Gastrocnemius medialis (tissue), 4 donors: ENCODE measurements at places on chromosomes 5 and 9.

- no peak for DNase-seq
These were observed 577.9 kb upstream of the PTPRD start for GRCh38 chr9:11190719-11191118.

GRCh38 chr9:121122246-121123032 is 47.7 kb downstream of the CNTRL start:
- no peak for DNase-seq

DNA sequence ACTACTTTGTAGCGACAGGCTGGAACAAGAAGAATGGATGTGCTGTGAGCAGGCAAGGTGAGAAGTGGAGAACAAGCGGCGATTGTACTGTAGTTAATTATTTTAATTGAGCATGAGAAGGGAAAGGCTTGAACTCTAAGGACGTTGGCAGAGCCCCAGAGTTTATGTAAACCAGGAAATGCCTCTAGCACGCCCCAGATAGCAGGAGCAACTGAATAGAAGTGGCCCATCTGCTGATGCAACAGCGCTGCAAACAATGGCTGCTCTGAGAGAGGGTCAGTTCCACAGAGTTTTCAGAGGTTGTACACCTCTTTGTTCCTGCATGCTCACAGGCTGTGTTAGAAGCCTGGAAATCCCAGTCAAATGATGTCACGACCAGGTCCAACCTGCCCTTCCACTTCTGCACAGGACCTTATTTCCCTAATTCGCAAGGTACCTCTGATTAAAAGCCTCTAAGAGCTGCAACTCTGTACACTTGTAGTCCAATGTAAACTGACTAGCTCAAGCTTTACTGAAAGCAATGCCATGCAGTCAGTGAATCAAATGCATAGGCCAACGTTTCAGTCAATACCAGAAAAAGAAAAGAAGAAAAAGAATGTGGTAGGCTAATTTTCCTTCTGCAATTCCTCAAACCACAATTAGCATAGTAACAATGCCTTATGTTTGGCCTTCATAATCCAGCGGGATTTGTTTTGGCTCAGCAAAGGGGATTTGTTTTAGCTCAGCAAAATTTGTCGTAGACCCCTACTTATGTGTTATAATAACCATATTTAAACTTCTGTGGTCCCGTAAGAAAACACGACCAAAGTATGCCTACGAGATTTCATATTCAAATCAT is 119.6 kb upstream of the RETREG1 start:
- no peak for DNase-seq

- DNase-seq = no peak
These were observed 10.5 kb downstream of the NR2F1-AS1 start for GRCh38 chr5:93570294-93571113.

DNA sequence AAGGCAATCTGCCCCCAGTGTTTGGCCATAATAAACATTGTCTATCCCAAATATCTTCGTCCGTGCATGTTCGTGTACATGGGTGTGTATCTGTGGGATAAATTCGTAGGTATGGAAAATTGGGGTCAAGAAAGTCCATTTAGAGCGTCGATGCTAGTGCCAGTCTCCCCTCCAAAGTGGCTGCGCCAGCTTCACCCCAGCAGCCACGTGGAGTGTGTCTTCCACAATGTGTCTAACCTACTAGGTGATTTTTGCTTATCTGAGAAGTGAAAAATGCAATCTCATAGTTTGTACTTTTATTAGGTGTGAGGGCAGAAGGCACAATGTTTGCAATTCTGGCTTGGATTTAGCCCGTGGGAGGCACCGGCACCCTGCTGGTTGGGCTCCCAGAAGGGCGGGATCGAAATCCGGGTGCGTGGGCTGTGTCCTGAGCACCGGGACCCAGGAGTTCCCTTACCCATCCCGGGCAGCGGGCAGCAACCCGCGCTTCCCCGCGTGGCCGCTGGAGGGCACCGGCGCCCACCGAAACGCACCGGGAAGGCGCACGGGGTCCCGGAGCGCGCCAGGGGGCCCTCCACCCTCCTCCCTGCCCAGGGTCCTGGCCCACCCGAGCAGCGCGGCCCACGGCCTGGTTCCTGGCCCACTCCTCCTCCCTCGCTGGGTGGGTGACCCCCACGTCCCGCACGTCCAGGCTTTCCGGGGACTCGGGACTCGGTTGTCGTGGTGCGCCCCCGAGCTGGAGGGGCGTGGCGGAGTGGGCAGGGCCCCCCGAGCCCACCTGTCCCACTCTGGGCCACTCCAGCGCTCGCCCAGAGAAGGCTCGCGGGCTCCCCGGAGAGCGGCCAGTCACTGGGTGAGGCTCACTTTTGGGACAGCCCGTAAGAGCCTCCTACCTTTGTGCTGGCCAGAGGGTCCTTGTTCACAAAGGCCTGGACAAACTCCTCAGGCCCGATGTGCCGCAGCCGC is 55.4 kb upstream of the RNF130 start:
- DNase-seq = no peak

DNA sequence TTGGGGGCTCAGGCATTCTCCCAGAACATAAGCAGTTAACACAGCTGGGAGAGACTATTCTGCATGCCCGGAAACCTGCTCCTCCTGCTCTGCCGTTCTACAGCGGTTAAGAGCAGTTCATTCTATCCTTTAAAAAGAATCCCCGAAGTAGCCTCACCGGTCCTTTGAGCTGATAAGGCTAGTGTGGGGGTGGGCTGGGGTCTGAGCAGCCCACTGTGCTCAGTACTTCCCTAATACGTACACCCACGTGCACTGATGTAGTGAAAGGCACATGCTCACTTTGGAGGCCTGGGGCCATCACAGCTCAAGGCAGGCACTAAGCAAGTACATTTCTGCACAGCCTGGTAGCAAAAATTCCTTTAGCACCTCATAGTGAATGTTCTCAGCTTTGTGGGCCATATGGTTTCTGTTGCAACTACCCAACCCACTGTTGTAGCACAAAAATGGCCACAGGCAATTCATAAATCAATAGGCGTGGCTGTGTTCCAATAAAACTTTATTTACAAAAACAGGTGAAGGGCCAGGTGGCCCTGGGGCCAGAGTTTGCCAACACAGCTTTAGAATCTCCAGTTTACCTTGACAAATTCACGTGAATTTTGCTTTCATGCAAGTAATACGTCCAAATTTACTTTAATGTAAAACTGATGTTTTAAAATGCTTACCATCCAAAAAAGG is 136.4 kb downstream of the ZNF354C start:
- DNase-seq = no peak

DNA sequence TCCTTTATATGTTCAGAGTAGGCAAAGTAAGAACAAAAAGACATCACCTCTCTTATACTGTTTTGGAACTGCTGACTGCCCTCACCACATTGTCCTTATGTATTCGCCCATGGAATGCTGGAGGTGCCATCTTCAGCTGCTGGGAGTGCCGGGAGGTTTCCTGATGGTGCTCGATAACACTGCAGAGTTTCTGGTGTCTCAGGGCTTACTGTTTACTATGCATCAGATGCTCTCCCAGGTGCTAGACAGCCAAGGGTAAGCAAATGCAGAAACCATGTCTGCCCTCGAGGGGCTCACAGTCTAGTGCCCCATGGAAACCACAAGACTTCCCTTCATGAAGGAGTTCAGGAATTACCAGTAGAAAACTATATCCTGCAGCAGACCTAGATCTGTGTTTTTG is 70.1 kb upstream of the SMIM23 start:
- no peak for DNase-seq

GRCh38 chr5:15741591-15741990 is 241.6 kb downstream of the FBXL7 start:
- no peak for DNase-seq

GRCh38 chr9:136721339-136722092 is 9.1 kb downstream of the DIPK1B start:
- DNase-seq = no peak

GRCh38 chr9:14531341-14532269 is 161.6 kb downstream of the ZDHHC21 start:
- DNase-seq = no peak

DNA sequence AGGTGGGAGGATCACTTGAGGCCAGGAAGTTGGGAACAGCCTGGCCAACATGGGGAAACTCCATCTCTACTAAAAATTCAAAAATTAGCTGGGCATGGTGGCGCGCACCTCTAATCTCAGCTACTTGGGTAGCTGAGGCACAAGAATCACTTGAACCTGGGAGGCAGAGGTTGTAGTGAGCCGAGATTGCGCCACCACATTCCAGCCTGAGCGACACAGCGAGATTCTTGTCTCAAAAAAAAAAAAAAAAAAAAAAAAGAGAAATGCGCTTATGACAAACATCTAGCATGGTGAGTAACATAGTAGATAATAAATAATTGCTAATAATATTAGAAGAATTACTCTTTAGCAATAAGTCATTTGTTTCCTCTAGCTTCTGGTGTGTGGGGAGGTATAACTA is 25.9 kb downstream of the RUSC2 start:
- no peak for DNase-seq

- DNase-seq = no peak
These were observed 104.6 kb upstream of the IL6ST start for GRCh38 chr5:56099346-56099745.

- DNase-seq = no peak
These were observed 9.2 kb downstream of the POC5 start for GRCh38 chr5:75707911-75708509.

DNA sequence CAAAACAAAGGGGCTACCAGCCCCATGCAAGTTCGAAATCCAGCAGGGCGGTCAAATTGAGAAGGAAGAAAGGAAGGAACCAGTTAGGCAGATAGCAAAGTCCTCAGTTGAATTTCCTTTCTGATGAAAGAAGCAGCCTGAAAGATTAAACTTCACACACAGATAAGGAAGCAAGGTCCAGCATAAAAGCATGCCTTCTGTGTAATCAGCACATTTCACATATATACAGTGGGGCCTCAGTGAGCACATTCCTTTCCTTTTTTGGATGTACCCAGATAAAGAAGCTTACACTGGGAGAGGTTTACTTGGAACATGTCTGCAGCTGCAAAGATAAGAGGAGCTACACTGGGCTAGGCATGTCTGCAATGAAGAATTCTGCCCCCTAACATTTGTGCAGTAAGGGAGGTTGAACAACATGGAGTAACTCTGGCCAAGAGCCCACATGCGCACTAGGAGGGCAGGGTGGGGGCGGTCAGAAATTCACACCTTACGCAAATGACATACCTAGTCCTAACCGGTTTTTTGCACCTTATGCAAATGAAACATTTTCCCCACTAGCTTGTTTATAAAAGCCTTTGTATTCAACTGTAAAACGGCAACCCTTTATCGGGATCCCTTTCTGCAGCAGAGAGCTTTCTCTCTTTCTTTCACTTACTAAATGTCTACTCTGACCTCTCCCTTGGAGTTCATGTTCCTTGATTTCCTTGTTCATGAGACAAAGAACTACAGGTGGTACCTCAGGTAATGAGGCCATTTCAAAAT is 149.7 kb upstream of the FBXL17 start:
- no peak for DNase-seq

DNA sequence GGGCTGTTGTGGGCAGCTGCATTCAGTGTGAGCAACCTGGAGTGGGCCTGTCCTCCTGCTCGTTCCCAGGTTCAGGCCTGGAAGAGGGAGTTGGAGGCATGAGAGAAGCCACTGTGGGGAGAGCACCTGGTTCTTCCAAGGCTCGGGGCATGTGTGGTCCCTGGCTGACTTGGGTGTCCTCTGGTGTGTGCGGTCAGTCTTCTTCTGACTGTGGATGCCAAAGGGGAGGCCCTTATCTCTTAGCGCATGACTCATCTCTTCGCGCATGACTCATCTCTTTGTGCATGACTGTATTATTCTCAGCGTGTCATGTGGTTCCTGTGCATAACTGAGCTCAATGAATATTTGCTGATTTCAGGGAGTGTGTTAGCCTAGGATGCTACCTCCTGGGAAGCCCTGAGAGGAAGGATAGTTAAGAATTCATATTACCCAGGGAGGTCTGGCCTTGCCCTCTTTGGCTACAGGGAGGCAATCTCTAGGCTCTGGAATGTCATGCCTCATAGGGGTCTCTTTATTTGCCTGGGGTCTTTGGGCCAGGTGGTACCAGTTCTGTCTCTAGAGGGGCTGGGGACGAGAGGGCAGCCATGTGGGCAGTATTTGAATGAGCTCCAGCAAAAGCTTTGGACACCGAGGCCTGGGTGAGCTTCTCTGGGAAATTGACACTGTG is 188.7 kb downstream of the HSPA4 start:
- DNase-seq = peak; percentile 70

DNA sequence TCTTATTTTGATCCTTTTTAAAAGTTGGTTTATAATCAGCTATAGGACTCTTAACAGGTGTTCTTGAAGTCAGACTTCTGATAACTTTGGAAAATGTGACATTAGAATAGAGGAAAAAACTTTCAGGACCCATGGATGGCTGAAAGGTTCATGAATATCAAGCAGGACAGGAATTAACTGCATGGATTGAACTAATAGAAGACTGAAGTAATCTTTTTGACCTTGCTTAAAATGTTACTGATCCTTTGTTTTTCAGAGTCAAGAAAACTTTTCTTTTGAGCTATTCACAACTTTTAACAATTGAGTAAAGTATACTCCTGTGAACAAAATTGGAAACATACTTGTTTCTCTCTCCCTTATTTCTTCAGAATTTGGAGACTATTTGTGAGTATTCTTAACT is 79.2 kb downstream of the PLK2 start:
- DNase-seq = no peak

DNA sequence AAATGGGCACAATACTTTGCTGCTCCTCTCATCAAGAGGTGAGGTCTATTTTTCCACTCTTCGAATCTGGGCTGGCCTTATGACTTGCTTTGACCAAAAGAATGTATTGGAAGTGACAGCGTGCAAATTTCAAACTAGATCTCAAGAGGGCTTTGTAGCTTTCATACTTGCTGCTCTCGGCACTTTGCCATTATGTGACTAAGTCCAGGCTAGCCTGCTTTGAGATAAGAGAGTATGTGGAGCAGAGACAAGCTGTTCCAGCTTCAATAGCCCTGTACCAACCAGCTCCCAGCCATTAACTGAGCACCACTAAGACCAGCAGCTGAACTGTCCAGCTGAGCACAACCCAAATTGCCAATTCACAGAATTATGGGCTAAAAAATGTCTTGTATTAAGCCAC is 124.6 kb downstream of the ACER2 start:
- no peak for DNase-seq

- DNase-seq = no peak
These were observed 59.1 kb upstream of the IER5L start for GRCh38 chr9:129237164-129237611.

- no peak for DNase-seq
These were observed 113.5 kb upstream of the WWC1 start for GRCh38 chr5:168177831-168178450.
